ENCODE measurements at places on chromosomes 1 and 21.

- no peak for DNase-seq
These were observed 63.9 kb downstream of the CAPN2 start for GRCh38 chr1:223776075-223776814.

DNA sequence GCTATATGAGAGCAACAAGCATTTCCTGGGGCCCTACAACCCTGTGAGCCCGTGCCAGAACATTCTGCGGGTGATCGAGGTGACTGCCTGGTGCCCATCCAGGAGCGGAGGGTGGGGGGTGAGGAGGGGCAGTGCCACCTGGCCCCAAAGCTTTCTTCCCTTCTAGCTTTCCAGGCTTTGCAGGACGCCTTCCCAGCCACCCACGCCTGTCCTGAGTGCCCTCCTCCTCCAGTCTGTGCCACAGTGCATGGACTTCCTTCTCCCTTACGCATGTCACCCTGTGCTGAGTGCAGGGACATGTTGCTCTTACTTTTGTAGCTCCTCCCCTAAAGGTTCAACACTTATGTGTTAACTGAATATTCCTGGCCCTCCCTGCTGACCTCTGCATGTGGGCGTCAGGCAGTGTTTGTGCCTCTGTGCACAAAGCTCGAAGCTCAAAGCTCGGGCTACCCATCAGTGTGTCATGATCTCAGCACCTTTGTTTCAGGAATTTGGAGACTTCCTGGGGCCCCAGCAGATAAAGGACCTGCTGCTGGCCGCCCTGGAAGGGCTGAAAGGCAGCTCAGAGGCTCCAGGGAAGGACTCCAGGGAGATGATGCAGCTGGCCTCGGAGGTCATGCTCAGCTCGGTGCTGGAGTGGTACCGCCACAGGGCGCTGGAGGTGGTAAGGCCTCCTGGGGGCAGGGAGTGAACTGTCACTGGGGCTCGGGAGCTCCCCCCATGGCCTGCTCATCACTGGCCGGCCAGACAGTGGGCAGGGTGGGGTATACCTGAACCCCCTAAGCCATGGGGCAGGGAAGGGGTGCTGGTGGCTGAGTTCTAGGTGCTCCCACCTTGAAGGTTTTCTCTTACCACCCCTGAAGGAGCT is 36.7 kb upstream of the TTC4 start:
- DNase-seq, result no peak

GRCh38 chr1:3978990-3979325 is 78.9 kb upstream of the C1orf174 start:
- no peak for DNase-seq

DNA sequence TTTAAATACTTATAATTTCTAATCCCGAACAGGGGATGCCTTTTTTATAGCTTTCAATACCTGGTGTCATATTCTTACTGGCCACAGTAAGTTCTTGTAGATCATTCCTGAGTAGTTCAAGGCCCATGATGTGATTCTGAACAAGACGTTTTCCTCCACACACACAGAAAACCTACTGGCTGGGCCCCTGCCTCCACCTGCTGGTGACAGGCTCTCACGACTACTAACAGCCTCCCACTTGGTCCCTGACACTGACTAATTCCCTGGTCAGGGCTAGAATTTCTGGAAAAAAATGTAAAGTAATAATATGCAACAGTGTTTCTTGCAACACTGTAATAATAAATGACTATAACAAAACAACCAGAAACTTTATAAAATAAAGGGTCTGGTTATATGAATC is 50.4 kb upstream of the RIPK4 start:
- DNase-seq, result no peak

DNA sequence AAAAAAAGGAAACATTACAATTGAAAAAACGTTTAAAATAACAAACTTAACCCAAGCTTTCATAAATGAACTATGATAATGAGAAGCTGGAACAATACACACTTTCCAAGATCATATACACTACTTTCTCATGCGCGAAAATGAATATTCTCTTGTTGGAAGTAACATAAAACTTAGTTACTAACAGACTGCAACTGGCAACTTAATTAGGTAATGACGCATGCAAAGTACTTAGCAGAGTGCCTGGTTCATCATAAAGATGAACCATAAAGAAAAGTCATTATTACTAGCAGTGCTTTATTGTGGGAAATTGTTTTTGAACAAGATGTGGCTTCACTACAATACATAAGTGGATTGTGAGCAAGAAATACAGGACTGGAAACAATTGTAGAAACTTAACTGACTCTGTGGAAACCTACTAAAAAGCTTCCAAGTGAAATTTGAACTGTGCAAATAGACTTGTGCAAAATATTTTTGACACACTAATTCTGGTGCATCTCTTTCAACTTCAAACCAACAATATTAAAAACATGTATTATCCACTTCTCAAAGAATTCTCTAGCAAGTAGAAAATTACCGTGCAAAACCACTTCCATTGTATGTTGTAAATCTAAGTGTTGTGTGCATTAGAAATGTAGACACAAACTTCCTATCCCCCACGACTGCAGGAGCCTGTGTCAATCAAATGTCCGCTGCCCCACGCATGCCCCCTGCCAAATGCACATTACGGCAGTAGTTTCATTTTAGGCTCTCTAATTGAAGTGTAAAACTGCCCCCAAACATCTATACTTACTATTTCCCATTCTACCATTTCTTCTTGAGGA is 2.0 kb downstream of the ARHGAP29 start:
- DNase-seq, result no peak

DNA sequence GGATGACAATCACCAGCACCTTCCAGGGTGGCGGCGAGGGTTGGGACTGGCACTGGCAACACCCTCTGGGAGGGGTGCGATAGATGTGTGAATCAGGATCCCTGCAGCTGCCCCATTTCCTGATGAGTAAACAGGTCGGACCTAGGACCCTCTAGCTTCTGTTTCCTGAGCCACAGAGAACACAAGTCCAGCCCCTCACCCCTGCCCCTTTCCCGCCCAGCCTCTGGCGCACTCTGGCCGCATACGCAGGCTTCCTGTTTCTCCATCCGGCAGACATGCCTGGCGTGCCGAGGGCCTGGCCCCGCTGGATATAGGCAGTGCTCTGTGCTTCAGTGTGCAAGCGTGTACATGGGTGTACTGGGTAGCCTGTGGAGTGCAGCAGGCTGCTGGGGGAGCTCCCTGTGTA is 4.6 kb downstream of the PEAR1 start:
- DNase-seq, result no peak
